CD4-positive, alpha-beta T cell treated with Interleukin-10 for 1 hour (primary cell): ENCODE measurements at places on chromosomes 13 and 19.

DNA sequence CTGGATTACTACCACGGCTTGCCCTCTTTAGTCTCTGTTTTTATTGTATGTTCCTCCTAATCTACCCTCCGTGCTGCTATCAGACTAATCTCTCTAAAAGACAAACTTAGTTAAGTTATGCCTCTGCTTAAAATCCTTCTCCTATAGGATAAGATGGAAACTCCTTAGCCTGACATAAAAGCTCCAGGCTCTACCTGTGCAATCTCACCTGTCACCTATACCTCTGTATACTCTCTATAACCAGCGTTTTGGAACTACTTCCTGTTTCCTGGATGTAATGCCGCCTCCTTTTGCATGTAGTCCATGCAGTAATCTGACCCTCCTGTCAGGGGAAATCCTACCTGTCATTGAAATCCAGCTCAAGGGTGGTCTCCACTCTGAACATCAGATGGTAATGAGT, 41.2 kb downstream of the OLFM4 start:
- no peak for DNase-seq

GRCh38 chr19:5154129-5154798, 185.4 kb downstream of the KDM4B start:
- DNase-seq: peak; percentile 33

- DNase-seq: no peak
Observed at GRCh38 chr19:18889949-18890745, 5.8 kb downstream of the CERS1 start.

DNA sequence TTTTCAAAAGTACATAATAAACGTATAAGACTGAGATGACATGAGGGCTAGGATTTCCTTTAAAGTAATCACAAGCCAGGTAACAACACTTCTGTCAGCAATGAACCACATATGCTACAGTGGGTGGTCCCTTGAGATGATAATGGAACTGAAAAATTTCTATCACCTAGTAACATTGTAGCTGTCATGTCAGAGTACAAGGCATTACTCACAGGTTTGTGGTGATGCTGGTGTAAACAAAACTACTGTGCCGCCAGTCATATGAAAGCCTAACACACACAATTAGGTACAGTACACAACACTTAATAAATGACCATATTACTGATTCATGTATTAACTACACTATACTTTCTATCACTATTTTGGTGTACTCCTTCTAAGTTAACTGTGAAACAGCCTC, 36.8 kb downstream of the MIPEP start:
- no peak for DNase-seq

DNA sequence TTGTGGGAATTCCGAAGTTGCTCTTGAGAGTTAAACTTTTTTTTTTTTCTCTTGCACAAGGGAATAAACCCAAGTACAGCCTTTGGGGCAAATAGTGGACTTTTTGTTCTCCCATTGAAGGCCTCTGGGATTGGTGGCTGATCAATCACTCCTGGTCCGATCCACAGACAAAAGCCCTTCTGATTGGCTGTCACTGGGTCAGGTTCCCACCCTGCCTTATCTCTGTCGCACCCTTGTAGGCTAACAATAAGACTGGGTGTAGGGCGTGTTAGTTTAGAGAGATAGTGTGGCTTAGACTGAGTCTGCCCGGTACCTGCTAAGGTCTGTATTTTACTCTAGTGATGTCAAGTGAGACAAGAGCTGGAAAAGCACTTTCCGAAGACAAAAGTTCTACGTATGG, 380.8 kb downstream of the NDFIP2 start:
- DNase-seq: no peak

- no peak for DNase-seq
Observed at GRCh38 chr13:37448153-37448552, 150.4 kb downstream of the POSTN start.

GRCh38 chr13:77338961-77339401, 12.1 kb upstream of the MYCBP2 start:
- no peak for DNase-seq

DNA sequence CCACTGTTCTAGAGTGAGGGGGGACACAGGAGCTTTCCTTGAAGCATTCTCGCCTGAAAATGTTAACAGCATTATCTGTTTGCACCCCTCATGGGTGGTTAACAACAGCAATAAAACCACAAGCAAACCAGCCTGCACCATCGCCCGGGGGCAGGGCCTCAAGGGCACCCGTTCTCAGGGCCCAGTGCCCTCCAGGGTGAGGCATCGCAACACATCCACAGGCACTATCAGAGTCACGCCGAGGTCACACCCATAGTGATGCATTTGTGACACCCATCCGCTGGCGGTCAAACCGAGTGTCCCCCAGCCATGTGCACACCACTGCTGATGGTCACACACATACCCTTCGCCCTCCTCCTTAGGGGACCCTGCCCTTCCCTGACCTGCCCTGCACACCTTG, 4.6 kb downstream of the FUT5 start:
- DNase-seq: no peak

- DNase-seq: no peak
Observed at GRCh38 chr19:43660971-43661360, 9.0 kb downstream of the PLAUR start.

DNA sequence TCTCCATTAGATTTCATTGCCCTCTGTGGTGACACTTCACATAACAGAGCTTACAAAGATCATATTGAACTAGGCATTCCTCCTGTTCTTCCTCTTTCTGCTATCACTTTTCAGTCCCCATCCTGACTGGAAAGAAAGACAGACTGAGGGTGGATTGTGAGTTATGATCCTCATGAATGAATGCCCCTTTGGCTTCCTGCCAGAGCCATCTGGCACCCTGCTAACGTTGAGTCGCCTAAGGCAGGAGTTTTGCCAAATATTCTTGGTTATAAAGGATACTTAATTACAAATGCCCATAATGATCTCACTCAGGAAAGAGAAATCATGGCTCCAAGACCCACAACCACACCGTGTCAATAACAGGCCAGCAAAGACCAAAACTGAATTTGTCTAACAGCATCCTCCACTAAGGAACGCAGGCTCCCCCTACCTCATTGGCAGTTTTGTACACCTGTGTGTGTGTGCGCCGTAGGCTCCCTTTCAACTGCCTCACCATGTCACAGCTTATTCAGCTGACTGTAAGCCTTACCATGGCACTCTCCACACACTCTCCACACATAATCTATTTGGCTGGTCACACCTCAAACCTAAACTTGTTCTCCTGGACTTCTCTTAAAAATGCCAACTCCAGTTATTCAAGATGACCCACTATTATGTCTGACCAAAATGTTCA, 15.5 kb downstream of the ZNF211 start:
- no peak for DNase-seq

DNA sequence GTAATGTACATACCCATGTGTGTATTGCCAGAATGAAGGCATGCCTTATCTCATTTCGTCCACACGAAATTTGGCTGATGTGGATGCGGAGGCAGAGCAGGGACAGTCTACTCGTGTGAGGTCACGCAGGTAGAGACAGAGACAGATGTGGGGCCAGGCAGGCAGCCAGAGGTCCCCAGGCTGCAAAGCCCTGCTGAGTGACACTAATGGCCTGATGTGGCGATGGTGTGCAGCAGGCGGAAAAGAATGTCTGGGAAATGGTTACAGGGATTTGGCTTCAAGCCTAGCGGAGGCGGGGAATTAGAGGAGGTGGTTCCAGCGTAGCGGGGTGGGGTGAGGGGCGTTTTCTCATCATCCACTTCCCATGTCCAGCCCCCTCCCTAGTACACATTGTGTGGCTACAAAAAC, 4.2 kb upstream of the IZUMO2 start:
- no peak for DNase-seq

- DNase-seq: no peak
Observed at GRCh38 chr13:45401314-45401713, 16.9 kb downstream of the SLC25A30 start.

GRCh38 chr13:48549658-48550057, 16.8 kb upstream of the RCBTB2 start:
- DNase-seq: no peak

DNA sequence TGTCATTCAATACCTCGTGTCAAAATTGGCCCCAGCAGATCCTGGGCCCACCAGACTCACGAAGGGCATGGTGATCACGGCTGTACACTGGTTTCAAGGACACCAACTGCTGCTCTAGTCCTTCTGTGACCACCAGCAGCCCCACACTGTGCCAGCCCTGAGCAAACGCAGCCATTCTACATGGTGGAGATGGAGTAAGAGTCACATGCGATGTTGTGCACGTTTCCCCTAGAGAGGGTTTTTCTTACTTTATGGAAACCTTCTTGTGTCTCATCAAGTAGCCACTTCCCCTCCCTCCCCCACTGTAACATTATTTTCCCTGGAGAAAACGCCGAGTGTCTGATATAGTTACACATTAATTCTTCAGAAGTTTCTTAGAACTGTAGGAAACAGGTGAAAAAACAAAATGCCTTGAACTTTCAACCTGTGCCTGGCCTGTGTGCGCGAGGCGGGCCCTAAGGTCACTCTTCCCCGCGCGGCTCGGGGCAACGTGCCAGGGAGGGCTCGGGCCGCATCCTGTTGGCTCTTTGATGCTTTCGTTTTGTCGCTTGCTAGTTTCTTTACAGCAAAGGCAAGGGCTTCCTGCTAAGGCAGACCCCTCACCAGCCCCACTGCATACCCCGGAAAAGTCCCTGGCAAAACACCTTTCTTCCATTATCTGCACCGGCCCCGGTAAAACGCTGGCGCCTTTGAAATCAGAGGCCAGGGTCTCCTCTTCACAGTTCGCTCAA, 44.6 kb downstream of the GGACT start:
- DNase-seq: no peak
